Heart right ventricle (tissue), 16 donors: ENCODE measurements at places on chromosomes 4 and X. TPM values are rescaled to one million over a fixed set of nuclear protein-coding genes. Genes with fewer than 3 reads are reported as not detected.

Gene TMSB4X
- polyA plus RNA-seq = 2,617 TPM

Gene KLF8
- 1.9 TPM for polyA plus RNA-seq

Gene SAGE1
- polyA plus RNA-seq = not detected

Gene TMPRSS11D
- 0.03 TPM for polyA plus RNA-seq

Gene TMPRSS11F
- polyA plus RNA-seq = not detected

Gene HTN3
- polyA plus RNA-seq = not detected

Gene BST1
- 2.9 TPM for polyA plus RNA-seq
